Prostate gland (tissue), 2 donors: ENCODE measurements at places on chromosomes 7 and 10. TPM values are rescaled to one million over a fixed set of nuclear protein-coding genes. Genes with fewer than 3 reads are reported as not detected.

CRHR2 gene
- not detected for total RNA-seq

JCAD gene
- total RNA-seq, result 8.3 TPM

CPXM2 gene
- total RNA-seq, result 27.4 TPM

SPDYE5 gene
- 1.5 TPM for total RNA-seq

PBLD gene
- 8.7 TPM for total RNA-seq

ASAH2B gene
- 3.5 TPM for total RNA-seq

ARHGEF35 gene
- 7.8 TPM for total RNA-seq

ZNF25 gene
- total RNA-seq, result 13.0 TPM

CADPS2 gene
- 50.4 TPM for total RNA-seq

ACTL6B gene
- total RNA-seq, result 2.4 TPM

SLC13A1 gene
- total RNA-seq, result not detected

SLC18A3 gene
- total RNA-seq, result not detected

- no peak for DNase-seq
- no peaks in the 10 kb centered on the region for H3K27me3 ChIP-seq
- no peaks in the 10 kb centered on the region for H3K36me3 ChIP-seq
- H3K27ac ChIP-seq, result no peak overlapping the region
Observed at GRCh38 chr7:3607847-3608246, 306.8 kb downstream of the SDK1 start.

- no peak for DNase-seq
- H3K27me3 ChIP-seq, result no peaks in the 10 kb centered on the region
- H3K36me3 ChIP-seq, result no peaks in the 10 kb centered on the region
- peaks cover 17% of the 10 kb centered on the region for H3K4me1 ChIP-seq
- no peak overlapping the region for H3K27ac ChIP-seq
- no peak overlapping the region for H3K4me3 ChIP-seq
Observed at GRCh38 chr7:30169579-30169978, 34.8 kb downstream of the MTURN start.

DNA sequence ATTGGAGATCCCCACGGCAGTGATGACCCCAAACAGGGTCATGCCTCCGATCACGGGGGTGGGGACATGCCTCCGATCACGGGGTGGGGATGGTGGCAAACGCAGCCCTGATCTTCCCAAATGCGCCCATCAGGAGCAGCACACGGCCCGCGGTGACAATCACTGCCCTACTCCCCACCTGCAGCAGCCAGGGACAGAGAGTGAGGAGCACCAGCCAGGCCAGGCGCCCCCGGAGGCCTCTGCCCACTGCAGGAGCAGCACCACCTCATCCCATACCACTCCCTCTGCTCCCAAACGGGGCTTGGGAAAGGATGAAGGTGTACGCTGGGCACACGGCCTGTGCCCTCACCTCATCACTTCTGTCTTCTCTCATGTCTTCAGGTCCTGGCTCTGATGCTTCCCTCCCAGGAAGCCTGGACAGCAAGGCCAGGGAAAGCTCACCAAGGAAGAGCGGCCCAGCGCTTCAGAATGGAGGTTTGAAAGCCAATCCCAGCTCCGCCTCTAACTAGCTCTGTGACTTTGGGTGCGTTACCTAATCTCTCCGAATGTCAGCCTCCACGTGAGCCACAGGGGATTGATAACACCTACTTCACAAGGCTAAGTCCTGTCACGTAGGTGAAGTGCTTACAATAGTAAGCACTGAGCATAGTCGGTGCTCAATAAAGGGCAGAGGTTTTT, 37.1 kb downstream of the STRA8 start:
- H3K4me3 ChIP-seq, result no peak overlapping the region
- no peaks in the 10 kb centered on the region for H3K4me1 ChIP-seq
- H3K27me3 ChIP-seq, result no peaks in the 10 kb centered on the region
- DNase-seq, result no peak

- H3K4me1 ChIP-seq, result no peaks in the 10 kb centered on the region
- H3K4me3 ChIP-seq, result no peak overlapping the region
- no peak overlapping the region for H3K27ac ChIP-seq
- no peak for DNase-seq
Observed at GRCh38 chr10:2431961-2432360, 635.4 kb upstream of the PFKP start.

GRCh38 chr10:73872190-73872710, 2.1 kb downstream of the CAMK2G start:
- H3K27me3 ChIP-seq, result no peaks in the 10 kb centered on the region
- H3K36me3 ChIP-seq, result no peaks in the 10 kb centered on the region
- H3K4me1 ChIP-seq, result peaks cover 9% of the 10 kb centered on the region

DNA sequence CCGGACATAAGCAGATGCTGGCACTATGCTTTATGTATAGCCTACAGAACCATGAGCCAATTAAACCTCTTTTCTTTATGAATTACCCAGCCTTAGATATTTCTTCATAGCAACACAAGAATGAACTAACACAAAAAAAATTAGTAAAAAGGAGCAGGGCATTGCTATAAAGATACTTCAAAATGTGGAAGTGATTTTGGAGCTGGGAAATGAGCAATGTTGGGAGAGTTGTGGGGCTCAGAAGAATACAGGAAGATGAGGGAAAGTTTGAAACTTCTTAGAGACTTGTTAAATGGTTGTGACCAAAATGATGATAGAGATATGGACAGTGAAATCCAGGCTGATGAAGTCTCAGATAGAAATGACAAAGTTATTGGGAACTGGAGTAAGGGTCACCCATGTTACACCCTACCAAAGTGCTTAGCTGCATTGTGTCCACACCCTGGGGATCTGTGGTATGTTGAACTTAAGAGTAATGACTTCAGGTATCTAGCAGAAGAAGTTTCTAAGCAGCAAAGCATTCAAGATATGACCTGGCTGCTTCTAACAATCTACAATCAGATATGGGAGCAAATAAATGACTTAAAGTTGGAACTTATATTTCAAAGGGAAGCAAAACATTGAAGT, 24.2 kb downstream of the PNLIPRP3 start:
- no peaks in the 10 kb centered on the region for H3K4me1 ChIP-seq
- no peak for DNase-seq
- H3K36me3 ChIP-seq, result no peaks in the 10 kb centered on the region
- no peak overlapping the region for H3K27ac ChIP-seq
- H3K4me3 ChIP-seq, result no peak overlapping the region
- H3K27me3 ChIP-seq, result no peaks in the 10 kb centered on the region

GRCh38 chr7:109893231-109893630, 1197.7 kb upstream of the LRRN3 start:
- no peaks in the 10 kb centered on the region for H3K4me1 ChIP-seq
- no peak overlapping the region for H3K4me3 ChIP-seq
- H3K27me3 ChIP-seq, result no peaks in the 10 kb centered on the region
- no peak for DNase-seq

- H3K4me3 ChIP-seq, result no peak overlapping the region
- no peaks in the 10 kb centered on the region for H3K4me1 ChIP-seq
- no peaks in the 10 kb centered on the region for H3K36me3 ChIP-seq
Observed at GRCh38 chr7:133853706-133854276, 273.3 kb upstream of the LRGUK start.

DNA sequence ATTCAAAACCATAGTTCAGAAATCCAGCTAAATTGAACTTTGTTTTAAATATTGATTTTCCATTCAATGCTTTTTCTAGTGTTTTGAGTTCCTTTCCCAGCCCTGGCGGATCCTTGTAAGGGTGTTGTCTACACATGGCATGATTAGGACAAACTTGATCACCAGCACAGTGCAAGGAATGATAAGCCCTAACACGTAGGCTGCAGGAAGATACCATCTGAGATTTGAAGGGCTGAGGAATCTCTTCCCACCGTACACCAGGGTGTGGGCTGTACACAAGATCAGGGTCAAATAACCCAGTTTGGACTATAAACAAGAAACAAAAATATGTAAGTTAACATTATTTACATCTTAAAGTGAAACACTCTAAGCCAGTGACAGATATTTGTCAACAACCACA, 27.4 kb downstream of the STEAP4 start:
- H3K4me1 ChIP-seq, result no peaks in the 10 kb centered on the region
- no peaks in the 10 kb centered on the region for H3K27me3 ChIP-seq
- H3K27ac ChIP-seq, result no peak overlapping the region
- DNase-seq, result no peak

- no peak overlapping the region for H3K4me3 ChIP-seq
- no peaks in the 10 kb centered on the region for H3K36me3 ChIP-seq
- DNase-seq, result no peak
- H3K27ac ChIP-seq, result no peak overlapping the region
- H3K4me1 ChIP-seq, result no peaks in the 10 kb centered on the region
Observed at GRCh38 chr10:12916587-12916986, 84.9 kb downstream of the CCDC3 start.

- no peaks in the 10 kb centered on the region for H3K27me3 ChIP-seq
- no peak for DNase-seq
- H3K4me3 ChIP-seq, result no peak overlapping the region
- H3K36me3 ChIP-seq, result no peaks in the 10 kb centered on the region
- H3K27ac ChIP-seq, result no peak overlapping the region
Observed at GRCh38 chr10:16910793-16911164, 93.6 kb upstream of the RSU1 start.

DNA sequence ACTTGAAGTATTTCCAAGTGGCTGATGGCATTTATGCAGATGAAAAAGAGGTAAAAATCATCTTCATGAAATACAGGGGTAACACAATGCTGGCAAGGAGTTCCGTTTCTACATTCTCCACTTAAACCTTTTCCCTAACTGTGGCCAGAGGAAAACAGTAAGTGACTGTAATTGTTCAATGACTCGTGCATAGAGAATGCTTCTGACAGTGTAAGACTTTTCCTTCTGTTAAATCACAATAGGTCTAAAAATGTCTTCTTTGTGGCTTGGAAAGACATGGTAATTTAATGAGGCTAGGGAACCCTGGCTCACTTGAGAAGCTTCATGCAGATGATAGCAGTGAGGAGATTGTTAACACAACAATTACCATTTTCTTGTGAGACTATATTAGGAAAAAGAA, 50.3 kb upstream of the RSU1 start:
- no peak overlapping the region for H3K4me3 ChIP-seq
- H3K36me3 ChIP-seq, result no peaks in the 10 kb centered on the region

DNA sequence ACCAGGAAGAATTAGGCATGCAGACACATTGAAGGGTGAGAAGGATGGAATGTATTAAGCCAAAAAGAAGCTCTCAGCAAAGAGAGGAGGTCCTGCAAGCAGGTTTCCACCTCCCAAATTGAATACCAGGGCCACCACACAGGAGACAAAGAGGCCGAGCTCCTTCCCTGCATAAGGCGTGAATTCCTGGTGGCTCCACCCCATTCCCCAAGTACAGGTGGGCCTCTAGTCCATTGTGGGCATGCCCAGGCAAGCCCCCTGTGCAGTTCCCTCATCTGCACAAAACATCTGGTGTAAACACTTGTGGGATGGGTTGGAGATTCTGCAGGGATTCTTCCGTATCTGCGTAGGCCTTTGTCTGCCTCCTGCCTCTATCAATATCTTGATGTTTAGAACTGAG, 817.5 kb downstream of the NRG3 start:
- no peak for DNase-seq
- H3K36me3 ChIP-seq, result no peaks in the 10 kb centered on the region
- H3K4me1 ChIP-seq, result no peaks in the 10 kb centered on the region
- H3K4me3 ChIP-seq, result no peak overlapping the region
- H3K27me3 ChIP-seq, result no peaks in the 10 kb centered on the region

- H3K4me3 ChIP-seq, result no peak overlapping the region
- H3K27me3 ChIP-seq, result no peaks in the 10 kb centered on the region
- H3K4me1 ChIP-seq, result no peaks in the 10 kb centered on the region
- H3K36me3 ChIP-seq, result no peaks in the 10 kb centered on the region
- no peak overlapping the region for H3K27ac ChIP-seq
Observed at GRCh38 chr7:25496476-25497368, 268.4 kb upstream of the NPVF start.

DNA sequence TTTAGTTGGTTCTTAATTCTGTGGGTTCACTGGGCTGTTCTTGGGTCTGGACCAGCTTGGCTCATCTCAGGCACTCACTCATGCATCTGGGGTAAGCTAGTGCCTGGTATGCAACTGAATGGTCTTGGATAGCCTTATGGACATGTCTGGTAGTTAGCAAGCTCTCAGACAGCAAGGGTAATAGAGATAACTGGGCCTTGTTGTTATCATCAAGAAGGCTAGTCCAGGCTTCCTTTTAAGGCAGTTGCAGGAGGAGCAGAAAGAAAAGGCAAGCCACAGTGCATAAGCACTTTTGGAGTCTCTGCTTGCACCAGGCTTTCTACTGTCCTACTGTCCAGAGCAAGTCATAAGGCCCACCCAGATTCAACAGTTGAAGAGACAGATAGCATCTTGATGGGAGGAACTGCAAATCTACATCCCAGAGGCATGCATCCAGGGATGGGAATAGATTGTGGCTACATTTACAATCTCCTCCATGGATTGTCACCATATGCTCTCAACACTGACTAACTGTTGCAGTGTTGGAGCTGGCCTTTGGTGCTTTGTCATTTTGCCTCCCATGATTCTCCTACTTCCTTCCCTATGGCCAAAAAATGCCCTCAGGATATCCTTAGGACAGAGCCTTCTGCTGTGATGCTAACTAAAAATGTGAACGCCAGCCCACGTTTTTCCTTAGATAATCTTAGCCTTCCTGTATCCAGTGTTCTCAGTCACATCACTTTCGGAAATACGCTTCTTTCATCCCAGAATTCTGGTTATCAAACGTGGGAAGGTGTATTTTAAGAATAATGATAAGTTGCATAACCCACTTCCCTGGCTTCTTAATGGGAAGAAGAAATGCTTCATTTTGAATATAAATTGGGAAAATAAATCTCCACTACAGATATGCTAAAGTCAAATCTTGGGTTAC, 3.6 kb downstream of the GIMAP4 start:
- H3K4me1 ChIP-seq, result no peaks in the 10 kb centered on the region
- H3K27me3 ChIP-seq, result no peaks in the 10 kb centered on the region
- H3K4me3 ChIP-seq, result no peak overlapping the region
- no peak overlapping the region for H3K27ac ChIP-seq

- no peak overlapping the region for H3K4me3 ChIP-seq
- no peak for DNase-seq
- no peaks in the 10 kb centered on the region for H3K27me3 ChIP-seq
- no peaks in the 10 kb centered on the region for H3K36me3 ChIP-seq
- no peak overlapping the region for H3K27ac ChIP-seq
Observed at GRCh38 chr7:51027935-51028830, 245.5 kb upstream of the GRB10 start.

DNA sequence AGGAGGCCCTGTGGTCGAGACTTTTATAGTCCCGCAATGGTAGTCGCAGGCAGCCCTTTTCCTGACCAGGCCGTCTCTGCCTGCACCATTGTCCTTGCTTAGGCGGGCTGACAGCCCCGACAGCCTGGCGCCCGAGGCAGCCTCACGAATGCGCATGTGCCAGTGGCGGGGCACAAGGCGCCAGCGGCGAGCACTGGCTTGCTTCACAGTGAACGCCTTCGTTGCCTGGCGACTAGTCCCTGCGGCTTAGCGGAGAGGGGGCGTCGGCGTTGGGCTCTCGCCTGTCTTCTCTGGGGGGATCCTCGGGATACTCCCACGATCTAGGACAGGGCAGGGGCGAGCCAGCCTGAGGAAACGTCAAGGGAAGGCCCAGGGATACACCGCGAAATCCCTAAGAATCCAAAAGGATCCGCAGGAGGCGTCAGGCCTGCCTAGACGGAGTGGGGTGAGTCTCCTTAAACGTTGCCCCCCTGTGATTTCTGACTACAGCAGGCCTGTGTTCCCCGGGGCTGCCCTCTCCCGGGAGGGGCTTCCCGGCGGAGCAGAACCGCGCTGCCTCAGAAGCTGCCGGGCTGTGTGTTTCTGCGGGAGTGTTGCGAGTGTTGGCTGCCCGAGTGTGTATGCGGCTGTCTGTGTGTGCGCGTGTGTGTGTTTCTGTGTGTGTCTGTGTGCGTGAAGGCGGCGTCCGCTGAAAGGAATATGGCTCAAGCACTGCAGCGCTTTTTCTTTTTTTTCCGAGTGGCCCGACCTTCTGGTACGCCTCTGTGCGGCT, 20.5 kb upstream of the ZNF273 start:
- no peaks in the 10 kb centered on the region for H3K36me3 ChIP-seq
- H3K4me3 ChIP-seq, result peak overlapping the region; percentile 38
- DNase-seq, result peak; percentile 70
- H3K27ac ChIP-seq, result no peak overlapping the region
- no peaks in the 10 kb centered on the region for H3K27me3 ChIP-seq
